ENCODE measurements at places on chromosomes 3 and 15.
A peak's percentile ranks its signal among the peaks of the same experiment; 100 is the strongest.

DNA sequence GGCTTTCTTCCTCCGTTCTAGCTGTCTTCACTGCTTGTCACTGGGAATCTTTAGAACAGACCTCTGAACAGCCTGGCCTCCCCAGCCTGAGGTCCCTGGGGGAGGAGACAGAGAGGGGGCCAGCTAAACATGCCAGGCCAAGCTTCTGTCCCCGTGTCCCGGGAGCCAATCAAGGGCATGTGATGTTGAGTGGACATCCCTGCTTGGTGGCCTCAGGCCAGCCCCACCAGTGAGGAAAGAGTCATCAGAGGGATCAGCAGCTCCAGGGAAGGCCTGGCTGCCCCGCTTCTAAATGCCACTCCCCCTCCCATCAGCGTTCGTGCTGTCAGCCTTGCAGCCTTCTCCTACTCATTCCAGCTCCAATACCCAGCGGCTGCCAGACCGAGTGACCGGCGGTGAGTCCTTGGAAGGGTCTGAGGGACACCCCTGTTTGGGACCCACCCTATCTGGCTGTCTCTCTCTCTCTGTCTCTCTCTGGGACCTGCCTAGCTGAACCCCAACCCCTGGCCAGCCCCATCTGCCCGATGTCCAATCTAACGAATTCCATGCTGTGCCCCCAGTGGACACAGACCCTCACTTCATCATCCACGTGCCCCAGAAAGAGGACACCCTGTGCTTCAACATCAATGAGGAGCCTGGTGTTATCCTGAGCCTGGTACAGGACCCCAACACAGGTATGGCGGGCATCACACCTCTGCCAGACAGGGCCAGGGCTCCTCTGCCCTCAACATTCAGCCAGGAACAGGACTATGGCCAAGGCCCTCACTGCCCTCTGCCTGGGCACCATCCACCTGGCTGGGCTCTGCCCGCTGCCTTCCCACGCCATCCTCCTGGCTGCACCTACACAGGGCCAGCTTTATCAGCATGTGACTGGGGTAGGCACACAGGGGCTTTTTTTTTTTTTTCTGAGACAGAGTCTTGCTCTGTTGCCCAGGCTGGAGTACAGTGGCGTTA is 6.6 kb upstream of the ITIH3 start:
- peak; percentile 11 for DNase-seq

GRCh38 chr3:30437171-30437601 is 169.2 kb upstream of the TGFBR2 start:
- DNase-seq, result peak; percentile 85

DNA sequence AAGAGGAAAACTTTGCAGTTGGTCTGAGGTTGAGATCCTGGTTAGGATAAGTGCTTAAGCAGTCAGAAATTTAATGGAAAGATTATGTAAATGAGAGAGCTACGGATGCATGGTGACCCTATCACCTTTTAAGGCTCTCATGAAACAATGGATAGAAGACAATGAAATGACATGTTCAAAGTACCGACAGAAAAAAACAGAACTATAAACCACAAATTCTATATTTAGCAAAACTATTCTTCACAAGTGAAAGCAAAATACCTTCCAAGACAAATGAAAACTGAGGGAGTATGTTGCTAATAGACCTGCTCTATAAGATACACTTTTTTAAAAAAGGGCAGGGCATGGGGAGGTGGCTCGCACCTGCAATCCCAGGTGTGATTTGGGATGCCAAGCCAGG is 32.2 kb downstream of the DNAAF4 start:
- no peak for DNase-seq

- DNase-seq, result no peak
Measured at GRCh38 chr3:12939137-12939536, 97.8 kb upstream of the RPL32 start.

GRCh38 chr15:42133356-42133755 is 23.1 kb downstream of the PLA2G4F start:
- no peak for DNase-seq

DNA sequence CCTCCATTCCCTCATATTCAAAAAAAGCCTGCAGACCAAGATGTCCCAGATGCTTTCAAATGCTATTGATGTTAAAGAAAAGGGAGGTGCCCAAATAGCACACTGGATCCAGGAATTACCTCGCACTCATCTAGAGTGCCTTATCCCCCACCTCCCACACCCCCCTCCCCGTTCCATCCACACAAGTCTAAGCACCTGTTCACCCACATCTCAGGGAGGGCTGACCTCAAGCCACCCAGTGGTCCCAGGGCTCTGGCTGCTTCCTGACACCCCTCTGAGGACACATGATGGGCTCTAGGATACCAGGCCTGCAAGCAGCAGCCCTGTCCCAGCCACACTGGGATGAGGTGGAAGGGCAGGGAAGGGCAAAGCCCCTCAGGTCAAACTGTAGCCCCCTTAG is 4.8 kb downstream of the RBPMS2 start:
- DNase-seq, result no peak

DNA sequence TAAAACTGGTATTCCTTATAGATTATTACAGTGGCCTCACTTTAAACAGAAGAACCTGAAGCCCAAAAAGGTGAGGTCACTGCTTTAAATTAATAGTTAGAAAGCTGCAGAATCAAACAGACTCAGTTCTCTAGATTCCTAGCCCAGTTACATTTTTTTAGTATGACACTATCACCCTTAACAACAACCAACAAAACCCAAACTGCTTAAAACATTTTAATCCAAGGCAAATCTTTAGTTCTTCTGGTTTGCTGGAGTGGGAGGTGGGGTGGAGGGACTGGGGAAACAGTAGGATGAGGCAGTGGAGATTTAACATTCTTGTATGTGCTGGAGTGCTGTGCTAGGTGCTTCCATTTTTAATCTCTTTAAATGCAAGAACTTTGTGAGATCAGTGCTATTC is 631.6 kb upstream of the KCNMB2 start:
- peak; percentile 29 for DNase-seq

- DNase-seq, result no peak
Measured at GRCh38 chr3:47868306-47868705, 65.4 kb downstream of the DHX30 start.

- DNase-seq, result no peak
Measured at GRCh38 chr15:97501291-97501690, 459.2 kb upstream of the ARRDC4 start.

- no peak for DNase-seq
Measured at GRCh38 chr3:106711650-106712049, 665.6 kb upstream of the CCDC54 start.

DNA sequence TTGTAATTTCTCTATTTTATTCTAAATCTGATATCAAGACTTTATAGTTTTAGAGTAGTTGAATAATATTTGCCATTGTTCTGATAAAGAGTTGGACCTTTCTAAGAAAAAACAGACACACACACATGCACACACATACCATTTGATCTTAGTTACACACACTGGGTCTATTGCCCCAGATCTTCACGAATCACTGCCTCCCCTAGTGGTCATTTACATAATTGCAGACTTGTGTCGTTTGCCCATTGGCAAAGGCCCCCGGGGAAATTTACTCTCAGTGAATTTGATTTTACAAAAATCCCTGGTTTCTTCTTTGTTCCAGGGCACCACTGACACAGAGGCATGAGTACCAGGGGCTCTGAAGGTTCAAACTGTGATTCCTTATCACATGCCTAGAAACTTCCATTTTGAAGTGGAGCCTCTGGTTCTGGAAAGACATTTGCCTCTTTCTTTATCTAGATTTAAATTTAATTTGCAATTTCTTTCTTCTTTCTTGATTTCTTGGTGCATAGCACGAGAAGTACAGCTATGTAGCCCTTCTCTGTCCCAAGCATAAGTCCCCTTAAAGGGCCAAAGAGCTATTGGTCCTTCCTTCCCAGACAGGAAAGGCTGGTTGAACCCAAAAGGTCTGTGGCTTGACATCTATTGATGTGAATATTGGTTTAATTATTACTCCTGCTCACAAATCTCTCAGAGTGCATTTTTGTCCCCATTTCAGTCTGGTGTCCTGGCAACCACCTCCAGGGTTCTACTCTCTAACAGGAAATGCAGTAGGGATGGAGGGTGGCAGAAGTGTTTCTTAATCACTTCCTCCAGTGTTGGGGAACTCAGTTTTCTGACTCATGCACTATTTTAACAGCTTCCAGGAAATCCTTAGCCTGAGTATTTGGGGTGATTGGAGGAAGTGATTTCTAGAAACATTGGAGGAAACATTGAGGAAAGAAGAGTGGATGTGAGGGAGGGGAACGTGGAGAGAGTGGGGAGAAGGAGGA is 32.4 kb upstream of the SLC6A11 start:
- peak; percentile 48 for DNase-seq

- peak; percentile 70 for DNase-seq
Measured at GRCh38 chr3:184186184-184186901, at the start of gene ABCF3. Gene ABCF3 (plus strand): TSS chr3:184186199. CDS start chr3:184186208, 9 bp downstream.

- DNase-seq, result no peak
Measured at GRCh38 chr15:71096676-71097075, 18.6 kb upstream of the THSD4 start.

DNA sequence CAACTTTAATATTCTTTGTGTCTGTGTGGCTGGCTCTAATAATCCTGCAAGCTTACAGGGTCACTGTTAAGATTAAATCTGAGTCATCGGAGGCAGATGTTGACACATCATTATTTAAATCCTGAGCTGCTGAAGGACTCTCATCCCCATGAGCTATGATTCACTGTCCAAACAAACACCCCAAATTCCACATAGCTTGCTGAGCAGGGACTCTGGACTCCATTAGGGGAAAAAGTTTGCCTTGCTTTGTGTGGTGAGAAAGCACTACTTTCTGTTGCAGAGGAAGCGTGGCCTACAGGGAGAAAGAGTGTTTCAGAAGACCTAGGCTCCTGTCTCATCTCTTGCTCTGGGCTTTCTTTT is 213.7 kb downstream of the PDCD6IP start:
- DNase-seq, result peak; percentile 82

- DNase-seq, result no peak
Measured at GRCh38 chr3:23948761-23949160, 3.7 kb downstream of the NR1D2 start.

DNA sequence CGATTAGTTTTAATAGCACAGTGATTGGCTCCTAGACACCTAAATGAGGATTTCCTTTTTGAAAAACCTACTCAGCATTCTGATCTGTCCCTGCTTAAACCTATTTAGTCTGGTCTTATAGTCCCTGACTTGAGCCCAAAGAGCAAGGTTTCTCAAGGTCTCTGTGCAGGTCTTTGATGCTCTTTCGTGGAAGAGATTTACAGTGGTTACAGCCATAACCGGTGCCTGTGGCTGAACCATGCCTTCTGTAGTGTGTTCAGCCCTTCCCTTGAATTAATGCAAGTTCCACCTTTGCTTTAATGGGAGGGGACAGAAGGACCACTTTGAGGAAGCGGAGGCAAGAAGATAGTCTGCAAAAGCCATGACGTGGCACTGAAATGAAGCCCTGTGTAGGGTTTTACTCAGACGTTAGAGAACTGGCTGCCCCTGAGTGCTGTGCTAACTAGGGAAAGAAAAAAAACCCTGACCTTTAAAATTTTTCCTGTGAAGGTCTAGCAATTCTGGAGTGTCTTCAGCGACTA is 43.0 kb downstream of the ZBTB38 start:
- DNase-seq, result peak; percentile 80

GRCh38 chr15:34259566-34259965 is 34.8 kb downstream of the EMC4 start:
- no peak for DNase-seq

GRCh38 chr3:3027976-3028567 is 82.1 kb downstream of the IL5RA start:
- DNase-seq, result no peak

DNA sequence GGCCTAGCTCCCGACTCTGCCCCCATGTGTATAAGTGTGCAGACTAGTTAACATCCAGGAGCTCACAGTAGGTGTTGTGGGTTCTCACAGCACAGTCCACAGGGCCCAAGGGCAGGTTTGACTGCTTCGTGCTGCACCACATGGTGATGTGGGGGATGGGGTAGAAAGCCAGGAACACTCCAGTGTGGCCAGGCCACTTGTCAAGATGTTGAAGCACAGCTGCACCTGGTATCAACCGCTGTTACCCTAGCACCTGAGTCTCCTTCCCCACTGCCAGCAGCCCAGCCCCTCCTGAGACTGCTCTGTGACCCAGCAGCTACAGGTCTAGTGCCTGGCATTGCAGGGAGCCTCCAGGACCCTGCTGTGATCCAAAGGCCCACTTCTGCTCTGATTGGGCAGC is 53.4 kb downstream of the CHDH start:
- no peak for DNase-seq

- DNase-seq, result peak; percentile 47
Measured at GRCh38 chr3:107644631-107645030, 121.9 kb downstream of the BBX start.

DNA sequence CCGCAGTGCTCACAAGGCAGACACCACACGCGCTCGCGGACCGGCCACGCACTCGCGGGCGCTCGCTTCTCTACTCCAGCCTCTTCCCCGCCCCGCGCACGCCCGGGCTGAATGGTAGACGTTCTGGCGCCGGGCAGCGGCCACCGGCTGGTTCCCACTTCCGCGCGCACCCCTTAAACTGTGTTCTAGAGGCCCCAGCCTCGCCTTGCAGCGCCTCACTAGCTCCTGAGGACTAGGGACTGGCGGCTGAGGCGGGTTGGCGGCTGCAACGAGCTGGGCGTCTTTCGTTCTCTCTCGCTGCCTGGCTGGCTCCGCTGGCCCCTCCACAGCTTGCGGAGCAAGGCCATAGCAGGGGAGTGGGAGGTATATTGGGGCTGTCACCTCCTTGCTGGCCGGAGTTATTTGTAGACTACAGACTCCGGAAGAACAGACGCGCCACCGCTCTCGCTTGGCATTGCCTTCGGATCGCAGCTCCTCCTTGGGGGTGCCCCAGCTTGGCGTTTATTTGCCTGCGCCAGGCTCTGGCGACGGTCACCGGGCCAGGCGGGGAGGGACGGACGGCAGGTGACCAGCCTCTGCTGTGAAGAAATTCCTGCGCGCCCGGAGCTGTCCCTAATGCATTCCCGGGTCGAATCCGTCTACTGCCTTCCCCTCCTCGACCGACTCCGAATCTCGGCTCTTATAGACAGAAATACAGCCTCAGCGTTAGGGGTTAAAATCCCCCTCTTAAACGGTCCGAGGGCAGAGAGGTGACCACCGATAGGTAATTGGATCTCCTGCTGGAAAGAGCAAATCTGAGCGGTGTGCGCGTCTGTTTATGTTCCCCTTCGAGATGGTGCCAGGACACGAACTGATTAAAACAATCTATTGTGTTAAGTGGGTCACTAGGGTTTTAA is 1.3 kb downstream of the GREM1 start:
- peak; percentile 43 for DNase-seq

GRCh38 chr3:142588703-142589102 is 7.5 kb upstream of the PLS1 start:
- DNase-seq, result no peak

Measured in cardiac fibroblast (primary cell).